SHP77 treated with DMSO at 0.1 percent for 48 hours (cell line): ENCODE measurements at places on chromosomes 5 and 9.

GRCh38 chr5:33650911-33651310, 210.1 kb downstream of the TARS1 start:
- DNase-seq: no peak

DNA sequence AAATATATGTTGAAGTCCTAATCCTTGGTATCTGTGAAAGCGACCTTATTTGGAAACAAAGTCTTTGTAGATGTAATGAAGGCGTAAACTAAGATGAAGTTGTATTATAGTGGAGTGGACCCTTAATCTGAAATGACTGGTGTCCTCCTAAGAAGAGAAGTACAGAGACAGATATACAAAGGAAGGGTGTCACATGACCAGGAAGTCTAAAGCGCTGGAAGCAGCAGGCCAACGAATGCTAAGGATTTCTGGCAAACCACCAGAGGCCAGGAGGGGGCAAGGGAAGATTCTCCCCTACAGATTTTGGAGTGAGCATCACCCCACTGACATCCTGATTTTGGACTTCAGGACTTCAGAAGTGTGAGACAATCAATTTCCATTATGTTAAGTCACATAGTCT, 162.4 kb downstream of the SLC12A2 start:
- DNase-seq: no peak

DNA sequence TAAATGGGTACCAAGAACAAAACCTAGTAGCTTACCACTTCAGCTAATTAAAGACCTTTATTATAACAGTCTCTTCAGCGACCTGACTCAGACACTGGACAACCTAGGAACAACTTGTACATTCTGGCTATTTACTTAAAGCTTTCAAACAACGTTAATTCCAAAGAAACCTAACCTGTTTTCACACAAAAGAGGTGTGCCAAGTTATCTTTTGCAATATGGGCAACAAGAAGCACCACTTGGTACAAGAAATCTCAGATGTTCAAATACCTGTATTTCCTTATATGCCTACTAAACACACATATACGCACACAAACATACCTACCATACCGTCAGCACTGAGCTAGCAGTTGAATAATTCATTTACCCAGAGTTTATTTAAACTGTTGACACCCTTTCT, 23.0 kb downstream of the RNF145 start:
- no peak for DNase-seq

GRCh38 chr9:115808695-115809094, 344.9 kb upstream of the PAPPA start:
- DNase-seq: no peak

DNA sequence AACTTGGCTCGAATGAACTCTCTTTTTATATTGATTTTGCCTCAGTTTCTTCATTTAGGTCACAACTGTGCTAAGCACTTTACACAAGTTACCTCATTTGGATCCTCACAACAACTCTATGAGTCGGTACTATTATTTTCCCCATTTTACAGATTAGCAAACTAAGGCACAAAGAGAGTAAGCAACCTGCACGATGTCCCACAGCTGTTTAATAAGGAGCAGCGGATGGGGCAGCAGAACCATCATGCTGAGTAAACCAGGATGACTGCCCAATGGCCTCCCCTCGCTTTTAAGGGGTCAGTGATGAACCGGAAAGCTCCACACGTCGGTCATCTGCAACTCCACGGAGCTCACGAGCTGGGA, 607 bp downstream of the PRELID2 start:
- no peak for DNase-seq

DNA sequence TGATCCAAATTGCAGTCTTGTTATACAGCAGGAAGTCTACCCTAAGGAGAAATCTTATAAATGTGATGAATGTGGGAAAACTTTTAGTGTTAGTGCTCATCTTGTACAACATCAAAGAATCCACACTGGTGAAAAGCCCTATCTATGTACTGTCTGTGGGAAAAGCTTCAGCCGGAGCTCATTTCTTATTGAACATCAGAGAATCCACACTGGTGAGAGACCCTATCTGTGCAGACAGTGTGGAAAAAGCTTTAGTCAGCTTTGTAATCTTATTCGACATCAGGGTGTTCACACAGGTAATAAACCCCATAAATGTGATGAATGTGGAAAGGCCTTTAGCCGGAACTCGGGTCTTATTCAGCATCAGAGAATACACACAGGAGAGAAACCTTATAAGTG, 10.4 kb downstream of the ZNF189 start:
- no peak for DNase-seq

DNA sequence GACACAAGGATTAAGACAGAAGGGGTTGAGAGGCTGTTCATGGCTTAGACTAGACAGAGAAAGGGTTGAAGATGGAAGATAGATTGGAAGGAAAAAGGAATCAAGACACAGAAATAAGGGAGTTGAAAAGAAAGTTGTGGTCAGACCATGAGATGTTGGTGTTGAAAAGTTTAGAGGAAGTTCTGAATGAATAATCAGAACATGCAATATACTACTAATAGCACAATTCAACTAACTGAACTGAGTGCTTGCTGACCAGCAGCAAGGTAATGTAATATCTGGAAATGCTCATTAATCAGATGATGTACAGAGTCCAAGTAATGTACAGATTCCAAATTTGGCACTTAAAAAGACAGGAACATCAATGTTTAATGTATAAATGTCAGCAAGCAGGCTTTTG, 10.6 kb upstream of the NNT start:
- DNase-seq: no peak

DNA sequence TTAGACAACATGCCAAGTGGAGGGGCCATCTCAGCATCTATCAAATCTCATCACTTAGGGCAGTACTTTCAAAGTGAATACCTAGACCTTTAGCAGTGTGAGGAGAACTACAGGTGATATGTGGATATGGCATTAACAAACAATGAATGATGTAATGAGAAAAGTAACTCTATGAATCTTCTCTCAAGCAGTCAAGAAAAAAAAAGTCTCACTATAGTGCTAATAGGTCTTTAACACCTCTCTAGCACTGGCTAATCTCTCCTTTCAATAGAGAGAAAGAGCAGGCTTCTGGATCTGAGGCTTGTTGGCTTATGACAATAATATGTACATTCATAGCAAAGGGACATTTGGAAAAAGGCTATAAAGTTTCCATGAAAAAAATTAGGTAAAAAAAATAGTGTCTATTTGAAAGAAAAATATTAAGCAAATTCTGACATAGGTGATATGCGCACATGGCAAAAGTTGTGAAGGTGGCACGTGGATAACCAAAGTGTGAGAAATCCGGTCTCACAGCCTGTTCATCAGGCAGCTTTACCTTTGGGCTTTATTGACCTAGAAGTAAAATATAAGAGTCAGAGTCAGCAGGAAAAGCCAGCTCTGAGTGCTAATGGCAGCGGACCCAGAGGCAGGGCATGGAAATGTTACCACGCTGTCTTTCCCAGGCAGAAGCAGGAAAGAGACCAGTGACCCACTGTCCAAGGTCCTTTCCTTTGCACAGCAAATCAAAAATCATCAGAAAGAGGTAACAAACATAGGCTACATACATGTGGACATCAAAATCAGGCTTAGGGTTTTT, 203.4 kb downstream of the EFNA5 start:
- DNase-seq: no peak

- DNase-seq: no peak
Measured at GRCh38 chr9:3467593-3468219, 58.1 kb downstream of the RFX3 start.

DNA sequence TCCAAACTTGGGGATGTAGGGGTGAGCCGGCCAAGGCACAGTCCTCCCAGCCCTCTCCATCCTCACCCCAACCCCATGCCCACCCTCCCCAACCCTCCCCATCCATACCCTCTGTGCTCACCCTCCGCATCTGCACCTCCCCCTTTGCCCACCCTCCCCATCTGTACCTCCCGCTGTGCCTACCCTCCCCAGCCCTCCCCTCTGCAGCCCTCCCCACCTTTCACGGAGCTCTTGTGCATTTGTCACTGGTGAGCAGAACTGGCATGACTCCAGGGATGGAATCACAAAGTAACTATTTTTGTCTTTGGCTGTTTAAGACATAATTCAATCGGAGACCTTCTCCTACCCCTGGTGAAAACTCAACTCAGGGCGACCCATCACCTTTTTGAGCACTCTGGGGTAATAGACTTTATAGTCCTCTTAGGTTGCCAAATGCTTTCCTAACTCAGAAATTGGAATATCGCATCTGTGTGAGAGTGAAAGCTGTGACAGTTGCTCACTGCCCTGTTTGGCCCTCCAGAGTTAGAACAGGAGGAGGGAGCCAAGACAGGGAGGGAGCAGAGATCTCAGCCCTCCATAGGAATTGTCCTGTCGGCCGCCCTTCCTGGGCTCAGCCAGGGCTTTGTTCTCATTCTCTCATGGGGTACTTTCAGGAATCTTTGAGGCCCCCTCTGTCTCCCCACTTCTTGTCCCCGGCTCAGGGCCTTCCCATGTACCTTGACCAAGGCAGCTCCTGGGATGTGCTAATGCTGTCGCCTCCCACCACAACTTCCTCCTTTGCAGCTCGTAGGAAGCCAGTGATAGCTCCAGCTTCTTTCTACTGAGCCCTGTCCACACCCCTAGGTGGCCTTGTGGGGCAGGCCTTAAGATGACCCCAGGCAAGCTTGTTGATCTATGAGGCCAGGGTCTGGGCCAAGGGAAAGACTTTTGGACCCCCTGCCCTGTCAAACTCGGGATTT, 36.2 kb downstream of the OTULIN start:
- no peak for DNase-seq

DNA sequence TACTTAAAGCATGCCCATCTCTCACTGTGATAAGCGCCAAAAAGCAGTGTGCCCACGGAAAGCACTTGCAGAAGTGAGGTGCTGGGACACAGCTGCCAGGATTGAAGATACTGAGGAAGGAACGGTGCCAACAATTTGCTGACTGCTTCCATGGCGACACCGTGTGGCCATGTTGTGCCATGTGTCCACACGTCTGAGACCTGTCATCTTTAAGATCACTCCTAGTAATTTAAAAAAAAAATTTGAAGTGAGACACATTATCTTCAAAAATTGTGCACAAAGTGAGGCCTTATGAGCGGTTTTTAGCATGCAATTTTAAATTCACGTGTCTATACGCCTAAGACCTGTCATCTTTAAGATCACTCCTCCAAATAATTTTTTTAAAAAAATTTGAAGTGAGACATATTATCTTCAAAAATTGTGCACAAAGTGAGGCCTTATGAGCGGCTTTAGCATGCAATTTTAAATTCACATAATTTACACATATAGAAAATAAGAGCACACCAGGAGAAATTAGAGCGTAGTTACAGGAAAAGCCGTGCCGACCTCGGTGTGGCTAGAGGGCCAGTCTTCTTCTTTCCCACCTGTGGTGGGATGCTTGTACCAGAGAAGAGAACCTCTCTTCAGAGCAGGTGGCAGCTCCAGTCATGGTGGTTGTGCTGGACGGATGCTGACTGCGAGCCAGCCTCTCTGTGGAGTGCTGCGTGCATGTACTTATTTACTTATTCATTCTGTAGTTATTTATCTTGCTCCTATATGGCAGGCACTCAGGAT, 21.4 kb upstream of the FLT4 start:
- DNase-seq: peak; percentile 63

GRCh38 chr5:126462239-126463014, 39.2 kb downstream of the GRAMD2B start:
- no peak for DNase-seq

- no peak for DNase-seq
Measured at GRCh38 chr9:89449261-89449671, 48.6 kb downstream of the SEMA4D start.

- DNase-seq: no peak
Measured at GRCh38 chr9:83570359-83570758, 32.2 kb upstream of the FRMD3 start.

DNA sequence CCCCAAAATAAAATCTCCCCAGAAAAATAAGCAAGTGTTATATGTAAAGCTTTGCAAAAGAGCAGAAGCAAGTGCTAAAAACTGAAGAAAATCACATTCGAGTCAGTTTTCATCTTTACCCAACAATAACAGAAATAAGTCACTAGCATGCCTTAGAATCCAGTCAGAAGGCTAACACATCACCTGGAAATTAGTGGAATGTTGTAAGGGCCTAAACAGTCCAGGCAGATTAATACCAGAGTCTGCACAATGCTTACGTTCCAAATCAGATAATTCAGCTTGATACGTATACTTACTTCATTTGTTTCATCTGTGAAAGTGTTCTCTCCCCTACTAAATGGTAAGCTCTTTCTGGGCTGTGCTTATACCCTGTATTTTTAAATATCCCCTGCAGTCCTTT, 42.7 kb downstream of the SUSD1 start:
- no peak for DNase-seq

- no peak for DNase-seq
Measured at GRCh38 chr9:93197670-93198069, 13.7 kb downstream of the WNK2 start.

DNA sequence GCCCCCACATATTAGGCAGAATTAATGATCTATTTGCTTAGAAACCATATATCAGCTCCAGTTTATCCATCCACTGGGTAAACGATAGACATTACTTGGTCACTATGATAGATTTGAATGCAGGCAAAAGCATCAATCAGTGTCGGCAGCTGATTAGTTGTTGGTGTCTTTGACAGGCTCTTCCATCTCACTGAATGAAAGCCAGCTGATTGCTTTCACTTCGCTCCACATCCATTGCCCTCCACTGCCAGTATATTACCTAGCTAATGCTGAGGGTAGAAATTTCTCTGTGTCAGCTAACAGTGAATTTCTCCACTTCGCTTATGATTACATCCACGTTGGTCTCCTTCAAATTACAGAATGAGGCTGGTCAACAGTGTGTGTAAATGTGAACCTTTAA, 821.3 kb upstream of the TYRP1 start:
- DNase-seq: no peak

- no peak for DNase-seq
Measured at GRCh38 chr5:176542135-176542595, 5.0 kb upstream of the RNF44 start.

- DNase-seq: no peak
Measured at GRCh38 chr9:89555451-89556375, 49.1 kb upstream of the GADD45G start.

- DNase-seq: no peak
Measured at GRCh38 chr5:28430565-28431178, 1392.3 kb upstream of the CDH9 start.

DNA sequence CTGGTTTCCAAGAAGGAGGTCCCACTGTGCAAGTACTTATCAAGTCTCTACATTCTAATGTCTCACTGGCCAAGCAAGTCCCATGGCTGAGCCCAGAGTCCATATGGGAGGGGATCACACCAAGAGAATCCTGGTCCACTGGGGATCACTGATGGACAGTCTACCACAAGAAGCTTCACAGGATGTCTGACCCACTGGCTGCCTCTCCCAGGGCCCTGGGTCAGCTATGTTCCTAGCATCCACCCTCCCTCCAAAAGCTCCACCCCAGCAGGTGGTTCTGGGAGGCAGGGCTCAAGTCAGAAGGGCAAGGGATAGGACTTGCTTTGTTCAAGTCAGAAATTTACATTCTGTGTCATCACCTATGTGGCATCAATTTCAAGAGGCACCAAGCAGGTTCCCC, 508.5 kb downstream of the BNC2 start:
- DNase-seq: no peak

- DNase-seq: no peak
Measured at GRCh38 chr9:98430535-98431292, 175.3 kb upstream of the TBC1D2 start.
